Aorta (tissue), 5 donors: ENCODE measurements at places on chromosomes 12 and 14. TPM values are rescaled to one million over a fixed set of nuclear protein-coding genes. Genes with fewer than 3 reads are reported as not detected.
A peak's percentile ranks its signal among the peaks of the same experiment; 100 is the strongest.

VAMP1 gene
- total RNA-seq, result 23.9 TPM

TTC6 gene
- not detected for total RNA-seq

- H3K27ac ChIP-seq, result no peak overlapping the region
- H3K27me3 ChIP-seq, result no peaks in the 10 kb centered on the region
- no peaks in the 10 kb centered on the region for H3K4me1 ChIP-seq
- no peak overlapping the region for H3K4me3 ChIP-seq
These were observed 27.1 kb downstream of the VRK1 start for GRCh38 chr14:96824283-96824682.

GRCh38 chr14:95886366-95887056 lies 9.9 kb downstream of the TUNAR start:
- peak overlapping the region; percentile 53 for H3K27ac ChIP-seq
- H3K36me3 ChIP-seq, result no peaks in the 10 kb centered on the region
- H3K4me1 ChIP-seq, result peaks cover 4% of the 10 kb centered on the region
- no peaks in the 10 kb centered on the region for H3K27me3 ChIP-seq
- no peak overlapping the region for H3K4me3 ChIP-seq

- H3K27ac ChIP-seq, result no peak overlapping the region
- no peaks in the 10 kb centered on the region for H3K36me3 ChIP-seq
These were observed 1.1 kb downstream of the BEGAIN start for GRCh38 chr14:100586153-100586402.

DNA sequence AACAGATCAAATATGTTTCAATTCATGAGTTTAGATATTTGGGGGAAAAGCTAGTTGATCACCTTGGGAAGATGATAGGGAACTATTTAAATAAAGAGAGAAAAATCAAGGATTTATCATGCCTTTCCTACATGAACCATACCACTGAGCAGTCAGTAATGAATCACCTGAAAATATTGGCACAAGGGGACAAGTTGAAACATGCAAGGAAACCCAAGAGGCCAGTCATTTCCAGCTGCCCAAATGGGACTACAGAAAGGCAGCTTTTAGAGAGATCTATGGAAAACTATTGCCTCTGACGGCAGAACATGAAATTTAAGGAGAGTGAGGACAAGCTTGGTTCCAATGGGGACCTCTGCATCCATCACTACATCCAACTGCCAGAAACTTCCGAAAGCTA lies 14.1 kb upstream of the ETV6 start:
- no peak overlapping the region for H3K4me3 ChIP-seq
- H3K27ac ChIP-seq, result no peak overlapping the region
- H3K27me3 ChIP-seq, result no peaks in the 10 kb centered on the region
- no peaks in the 10 kb centered on the region for H3K36me3 ChIP-seq
- H3K4me1 ChIP-seq, result no peaks in the 10 kb centered on the region

CLEC4C gene
- not detected for total RNA-seq

POLE2 gene
- 3.2 TPM for total RNA-seq

DNA sequence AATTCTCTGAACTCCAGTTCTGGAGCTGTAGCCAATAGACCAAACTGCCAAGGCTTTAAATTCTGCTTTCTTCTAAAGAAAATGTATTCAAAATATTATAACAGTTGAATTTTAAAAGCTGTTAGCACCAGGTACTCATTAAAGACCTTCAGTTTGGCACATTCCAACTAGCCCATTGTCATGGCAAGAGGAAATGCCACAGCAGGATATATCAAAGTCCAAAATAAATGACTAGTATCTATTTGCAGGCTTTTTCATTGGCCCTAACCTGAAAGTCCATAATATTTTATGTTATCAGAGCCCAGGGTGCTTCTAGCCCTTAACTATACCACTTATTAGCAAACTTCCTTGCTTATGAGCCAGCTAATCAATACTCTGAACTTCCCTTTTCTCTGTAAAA lies 3.1 kb upstream of the RIC8B start:
- H3K4me3 ChIP-seq, result no peak overlapping the region
- H3K27ac ChIP-seq, result no peak overlapping the region
- peaks cover 2% of the 10 kb centered on the region for H3K4me1 ChIP-seq
- no peaks in the 10 kb centered on the region for H3K27me3 ChIP-seq

GRCh38 chr12:9869307-9870161 lies at the start of gene CLEC2B:
TSS of gene CLEC2B (minus strand) at chr12:9869354.
- H3K27ac ChIP-seq, result no peak within 1 kb of the TSS
- H3K36me3 ChIP-seq, result no peaks in the 10 kb centered on the region
- H3K4me1 ChIP-seq, result no peaks in the 10 kb centered on the region
- no peaks in the 10 kb centered on the region for H3K27me3 ChIP-seq
- no peak for DNase-seq

- H3K27ac ChIP-seq, result no peak overlapping the region
- H3K4me3 ChIP-seq, result no peak overlapping the region
- no peaks in the 10 kb centered on the region for H3K27me3 ChIP-seq
- H3K4me1 ChIP-seq, result no peaks in the 10 kb centered on the region
These were observed 13.9 kb downstream of the RTL1 start for GRCh38 chr14:100889641-100890040.

DNA sequence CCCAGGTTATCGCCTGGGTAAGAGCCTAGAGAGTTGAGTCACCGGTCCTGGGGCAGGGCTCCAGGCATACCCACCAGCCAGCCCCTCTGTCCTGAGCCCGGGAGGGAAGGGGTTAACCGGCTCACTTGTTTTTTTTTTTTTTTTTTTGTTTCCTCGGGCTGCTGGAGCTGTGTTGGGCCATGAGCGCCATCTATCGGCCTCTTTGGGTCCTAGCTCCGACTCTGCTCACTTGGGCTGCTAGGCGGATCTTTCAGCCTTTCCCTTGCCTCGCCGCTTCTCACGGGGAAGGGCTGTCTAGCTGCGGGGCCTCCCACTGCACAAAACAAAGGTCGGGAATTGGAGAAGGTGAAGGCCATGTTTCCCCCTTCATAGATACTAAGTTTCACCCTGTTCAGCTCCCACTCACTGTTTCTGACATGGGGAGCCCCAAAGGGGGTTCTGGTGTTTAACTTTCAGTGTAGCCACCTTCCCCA lies 2.8 kb upstream of the SMUG1 start:
- no peak overlapping the region for H3K27ac ChIP-seq
- no peaks in the 10 kb centered on the region for H3K36me3 ChIP-seq
- no peaks in the 10 kb centered on the region for H3K4me1 ChIP-seq
- H3K27me3 ChIP-seq, result no peaks in the 10 kb centered on the region
- peak; percentile 92 for DNase-seq

DNA sequence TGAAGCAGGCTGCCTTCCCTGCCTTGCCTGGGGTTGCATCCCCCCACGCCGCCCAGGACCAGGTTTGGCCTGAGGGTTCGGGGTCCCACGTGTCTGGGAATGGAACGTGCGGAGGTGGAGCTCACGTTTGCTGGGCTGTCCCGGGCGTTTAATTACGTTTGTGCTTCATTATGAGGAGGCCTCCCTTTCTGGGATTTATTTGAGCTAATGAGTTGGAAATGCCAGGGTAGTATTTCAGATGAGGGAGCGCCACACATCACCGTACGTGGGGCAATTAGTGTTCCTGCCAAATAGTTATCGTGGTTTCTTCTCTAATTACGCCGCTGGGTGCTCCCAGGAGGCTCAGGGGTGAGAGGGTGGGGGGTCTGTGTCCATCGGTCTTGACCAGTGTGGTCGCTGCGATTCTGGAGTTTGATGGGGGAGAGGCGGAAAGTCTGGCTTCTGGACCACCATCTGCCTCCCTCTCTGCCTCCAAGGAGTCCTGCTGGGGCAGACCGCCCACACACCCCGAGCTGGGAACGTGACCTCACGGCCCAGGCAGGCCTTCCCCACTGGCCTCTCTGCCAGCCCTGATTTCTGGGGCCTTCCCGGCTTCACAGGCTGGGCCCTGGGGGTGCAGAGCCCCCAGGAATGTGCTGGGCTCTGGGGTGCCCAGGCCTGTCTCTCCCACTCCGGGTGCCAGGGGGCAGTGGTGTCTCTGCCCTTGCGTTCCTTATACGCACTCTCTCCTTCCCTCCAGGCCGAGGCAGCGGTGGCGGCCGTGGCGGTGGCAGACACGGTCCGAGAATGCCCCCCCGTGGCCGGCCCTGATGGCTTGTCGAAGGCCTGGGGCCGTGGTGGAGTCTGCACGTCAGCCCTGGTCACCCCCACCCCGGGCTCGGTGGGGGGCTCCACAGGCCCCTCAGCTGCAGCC lies 18.9 kb downstream of the KIF26A start:
- H3K27ac ChIP-seq, result no peak overlapping the region
- no peak for DNase-seq
- H3K36me3 ChIP-seq, result no peaks in the 10 kb centered on the region
- no peaks in the 10 kb centered on the region for H3K27me3 ChIP-seq
- no peak overlapping the region for H3K4me3 ChIP-seq

- no peak overlapping the region for H3K27ac ChIP-seq
- H3K4me3 ChIP-seq, result no peak overlapping the region
- peak; percentile 44 for DNase-seq
- no peaks in the 10 kb centered on the region for H3K4me1 ChIP-seq
- H3K36me3 ChIP-seq, result no peaks in the 10 kb centered on the region
These were observed 2.5 kb upstream of the PAPLN start for GRCh38 chr14:73234586-73235394.

GRCh38 chr12:79414252-79414651 lies 276.5 kb downstream of the PAWR start:
- H3K27ac ChIP-seq, result no peak overlapping the region
- H3K4me1 ChIP-seq, result peaks cover 5% of the 10 kb centered on the region
- no peaks in the 10 kb centered on the region for H3K27me3 ChIP-seq
- DNase-seq, result no peak

C12orf60 gene
- total RNA-seq, result 1.1 TPM

- DNase-seq, result peak; percentile 11
- H3K4me1 ChIP-seq, result no peaks in the 10 kb centered on the region
- no peak overlapping the region for H3K4me3 ChIP-seq
- no peaks in the 10 kb centered on the region for H3K27me3 ChIP-seq
- H3K27ac ChIP-seq, result no peak overlapping the region
These were observed 35.4 kb upstream of the EIF5 start for GRCh38 chr14:103298620-103299019.

- H3K27me3 ChIP-seq, result no peaks in the 10 kb centered on the region
- DNase-seq, result no peak
- no peak overlapping the region for H3K27ac ChIP-seq
- H3K36me3 ChIP-seq, result no peaks in the 10 kb centered on the region
- H3K4me1 ChIP-seq, result peaks cover 2% of the 10 kb centered on the region
These were observed 32.6 kb downstream of the USP15 start for GRCh38 chr12:62292761-62293344.

DNA sequence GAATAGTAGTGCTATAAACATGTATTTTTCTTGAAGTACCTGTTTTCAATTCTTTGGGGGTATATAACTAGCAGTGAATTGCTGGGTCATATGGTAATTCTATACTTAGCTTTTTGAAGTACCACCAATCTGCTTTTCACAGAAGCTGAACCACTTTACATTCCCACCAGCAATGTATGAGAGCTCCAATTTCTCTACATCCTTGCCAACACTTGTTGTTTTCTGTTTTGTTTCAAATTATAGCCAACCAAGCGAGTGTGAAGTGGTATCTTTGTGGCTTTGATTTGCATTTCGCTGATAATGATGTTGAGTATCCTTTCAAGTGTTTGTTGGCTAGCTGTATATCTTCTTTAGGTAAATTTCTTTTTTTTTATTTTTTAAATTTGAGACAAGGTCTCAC lies 95.7 kb downstream of the PAPLN start:
- no peaks in the 10 kb centered on the region for H3K27me3 ChIP-seq
- H3K4me3 ChIP-seq, result no peak overlapping the region
- no peak for DNase-seq
- no peaks in the 10 kb centered on the region for H3K4me1 ChIP-seq

TMEM119 gene
- 14.7 TPM for total RNA-seq

DNA sequence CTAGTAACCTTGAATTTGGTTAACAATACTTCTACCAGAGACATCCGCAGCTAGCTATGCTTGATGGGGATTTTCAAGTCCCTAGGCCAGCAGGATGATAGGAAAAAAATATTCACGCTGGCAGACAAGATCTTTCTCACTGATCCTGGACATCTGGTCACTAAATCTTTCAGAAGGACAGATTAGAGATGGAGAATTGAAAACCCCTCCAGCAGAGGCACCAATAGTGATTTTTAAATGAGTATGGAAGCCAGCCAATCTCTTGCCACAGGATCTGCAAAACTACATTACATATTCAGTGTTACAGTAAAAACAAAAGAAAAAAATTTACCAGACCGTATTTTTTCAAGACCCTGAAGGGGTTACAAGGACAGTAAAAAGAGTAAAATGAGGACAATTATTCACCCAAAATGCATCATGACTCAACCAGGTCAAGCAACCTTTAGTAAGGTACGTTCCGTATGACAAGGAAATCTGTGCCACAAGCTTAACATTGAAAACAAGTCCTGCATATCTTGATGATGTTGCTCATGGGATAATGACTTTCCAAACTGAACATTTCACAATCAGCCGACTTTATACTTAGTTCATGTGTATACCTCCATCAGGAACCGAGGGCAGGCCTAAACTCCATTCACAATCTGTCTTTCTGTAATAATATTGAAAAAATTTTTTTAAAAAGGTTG lies 239.5 kb downstream of the GXYLT1 start:
- no peak overlapping the region for H3K4me3 ChIP-seq
- H3K27ac ChIP-seq, result no peak overlapping the region
- no peak for DNase-seq
- no peaks in the 10 kb centered on the region for H3K36me3 ChIP-seq
- H3K4me1 ChIP-seq, result no peaks in the 10 kb centered on the region
- H3K27me3 ChIP-seq, result no peaks in the 10 kb centered on the region

TMEM19 gene
- total RNA-seq, result 17.6 TPM
